Parietal lobe (tissue), 2 donors: ENCODE measurements at places on chromosomes 6 and 20. TPM values are rescaled to one million over a fixed set of nuclear protein-coding genes. Genes with fewer than 3 reads are reported as not detected.

EEF1E1 gene
- 22.2 TPM for total RNA-seq

PHACTR3 gene
- total RNA-seq = 64.8 TPM

HRH3 gene
- total RNA-seq = 0.31 TPM

HLA-DQB1 gene
- 0.63 TPM for total RNA-seq

FAM217A gene
- not detected for total RNA-seq

EYS gene
- total RNA-seq = 1.9 TPM

TREM2 gene
- 6.6 TPM for total RNA-seq

POLR3F gene
- total RNA-seq = 36.3 TPM
